ENCODE measurements at places on chromosomes 4 and X. TPM values are rescaled to one million over a fixed set of nuclear protein-coding genes. Genes with fewer than 3 reads are reported as not detected.

Gene NOX1
- not detected for total RNA-seq

DNA sequence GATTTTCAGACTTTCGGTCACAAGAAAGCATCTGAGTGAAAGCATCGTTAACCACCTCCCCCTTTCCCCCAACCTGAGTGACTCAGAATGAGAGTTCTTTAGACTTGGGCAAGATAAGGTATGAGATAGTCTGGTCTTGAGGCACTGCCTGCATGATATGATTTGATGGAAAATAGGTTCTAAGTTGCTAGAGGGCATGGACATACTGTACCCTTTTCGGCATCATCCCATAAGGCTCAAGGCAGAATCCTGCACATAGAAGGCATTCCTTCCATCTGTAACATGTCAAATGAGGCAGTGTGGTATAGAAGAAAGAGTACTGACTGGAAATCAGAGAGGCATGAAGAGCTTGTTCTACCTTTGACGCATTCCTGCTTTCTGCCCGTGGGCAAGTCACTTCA lies 16.8 kb upstream of the AMOT start:
- no peak for DNase-seq

- no peak for DNase-seq
These were observed 56.4 kb upstream of the SPANXN1 start for GRCh38 chrX:145190801-145191389.

DNA sequence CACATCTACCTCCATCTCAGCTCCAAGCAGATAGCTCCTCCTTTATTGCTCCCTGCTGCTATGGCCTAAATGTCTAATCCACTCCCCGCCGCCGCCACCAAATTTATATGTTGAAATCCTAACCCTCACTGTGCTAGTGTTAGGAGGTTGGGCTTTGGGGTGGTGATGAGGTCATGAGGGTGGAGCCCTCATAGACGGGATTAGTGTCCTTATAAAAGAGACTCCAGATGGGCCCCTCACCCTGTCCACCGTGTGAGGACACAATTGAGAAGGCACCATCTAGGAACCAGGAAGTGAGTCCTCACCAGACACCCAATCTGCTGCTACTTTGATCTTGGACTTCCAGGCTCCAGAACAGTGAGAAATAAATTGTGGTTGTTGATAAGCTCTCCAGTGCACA lies 13.6 kb upstream of the TBC1D14 start:
- no peak for DNase-seq

Gene MAOA
- total RNA-seq: 0.27 TPM

GRCh38 chr4:55338486-55338885 lies 7.6 kb upstream of the SRD5A3 start:
- no peak for DNase-seq

DNA sequence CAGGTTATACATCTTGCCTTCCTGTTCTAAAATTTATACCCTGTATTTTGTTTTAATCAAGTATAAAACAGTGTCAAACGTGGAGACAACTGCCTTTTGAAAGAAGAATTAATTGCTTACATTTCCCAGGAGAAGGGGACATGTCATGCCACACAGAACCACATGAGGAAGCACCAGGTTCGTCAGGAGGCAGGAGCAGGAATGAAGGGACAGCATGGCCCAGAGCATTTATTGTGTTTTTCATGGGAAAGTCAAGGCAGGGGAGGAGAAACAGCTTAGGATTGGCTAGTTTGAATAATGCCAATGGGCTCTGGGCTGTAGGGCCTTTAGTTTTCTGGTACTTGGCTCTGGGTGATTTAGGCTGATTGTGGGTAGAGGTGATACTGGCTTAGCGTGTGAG lies 203.7 kb downstream of the CFAP299 start:
- no peak for DNase-seq

Gene ADH5
- 94.3 TPM for total RNA-seq

- DNase-seq: no peak
These were observed 114.8 kb downstream of the AMELX start for GRCh38 chrX:11408109-11408405.

DNA sequence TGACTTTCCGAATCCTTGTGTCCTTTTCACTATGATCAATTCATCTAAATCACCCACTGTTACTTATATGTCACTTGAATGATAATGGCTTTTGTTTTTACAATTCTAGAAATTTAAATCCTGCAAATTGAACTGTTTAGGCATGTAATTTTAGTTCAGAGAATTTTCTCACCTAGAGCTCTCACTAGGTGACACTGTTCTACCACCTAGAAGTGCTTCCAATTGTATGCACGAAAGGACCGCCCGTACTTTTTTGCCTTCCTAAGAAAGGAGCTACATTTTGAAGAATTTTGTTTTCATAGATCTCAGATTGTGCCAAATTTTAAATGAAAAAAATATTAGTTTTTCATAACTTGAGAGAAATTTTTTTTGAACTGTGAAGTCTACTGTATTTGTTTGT lies 481.6 kb upstream of the FSTL5 start:
- no peak for DNase-seq

GRCh38 chr4:26081795-26082498 lies 167.9 kb downstream of the SMIM20 start:
- DNase-seq: peak; percentile 23

DNA sequence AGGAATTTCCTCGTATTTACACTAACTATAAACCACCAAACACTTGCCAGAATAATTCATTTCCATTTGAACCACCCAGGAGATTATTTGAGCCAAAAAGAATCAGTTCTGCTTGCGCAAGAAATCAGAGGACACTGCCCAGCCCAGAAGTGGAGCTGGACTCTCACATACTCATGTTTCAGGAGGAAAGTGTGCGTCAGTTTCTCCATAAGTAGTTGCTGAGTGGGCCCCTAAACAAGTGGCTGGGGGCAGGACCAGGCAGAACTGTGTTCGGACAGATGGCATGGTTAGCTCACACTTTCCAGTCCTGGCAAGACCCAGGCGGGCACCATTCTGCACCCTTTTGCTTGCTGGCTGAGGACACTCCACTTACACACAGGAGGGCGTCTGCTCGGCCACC lies 38.8 kb downstream of the BTC start:
- DNase-seq: no peak

GRCh38 chr4:161856711-161857326 lies 307.0 kb downstream of the FSTL5 start:
- DNase-seq: no peak

Gene TRAM1L1
- not detected for total RNA-seq

Gene CFAP299
- total RNA-seq: not detected

Gene TAF1
- total RNA-seq: 24.0 TPM

- DNase-seq: no peak
These were observed 7.5 kb downstream of the SH3KBP1 start for GRCh38 chrX:19879735-19880378.

Gene SYTL4
- total RNA-seq: not detected

GRCh38 chr4:152165846-152166245 lies 370.0 kb downstream of the FBXW7 start:
- DNase-seq: no peak

- no peak for DNase-seq
These were observed 120.2 kb upstream of the BANK1 start for GRCh38 chr4:101670370-101670769.

Gene BEND2
- not detected for total RNA-seq

DNA sequence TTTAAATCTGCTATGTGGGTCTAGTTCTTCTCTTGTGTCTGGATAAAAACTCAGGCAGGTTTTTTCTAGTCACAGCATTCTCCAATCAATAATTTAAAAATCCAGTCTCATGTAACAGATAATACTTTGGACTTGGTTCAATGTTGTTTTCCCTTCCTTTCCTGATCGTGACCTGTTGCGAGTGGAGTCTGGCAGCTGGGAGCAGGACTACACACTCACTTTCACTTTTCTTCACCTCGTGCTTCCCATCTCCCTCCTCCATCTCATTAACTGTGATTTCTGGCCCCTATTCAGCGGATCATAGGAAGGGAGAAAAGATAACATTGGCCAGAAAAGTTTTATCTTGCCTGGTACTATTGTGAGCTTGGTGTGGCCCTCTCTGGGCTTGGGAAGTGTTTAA lies 96.6 kb upstream of the GATB start:
- DNase-seq: no peak

DNA sequence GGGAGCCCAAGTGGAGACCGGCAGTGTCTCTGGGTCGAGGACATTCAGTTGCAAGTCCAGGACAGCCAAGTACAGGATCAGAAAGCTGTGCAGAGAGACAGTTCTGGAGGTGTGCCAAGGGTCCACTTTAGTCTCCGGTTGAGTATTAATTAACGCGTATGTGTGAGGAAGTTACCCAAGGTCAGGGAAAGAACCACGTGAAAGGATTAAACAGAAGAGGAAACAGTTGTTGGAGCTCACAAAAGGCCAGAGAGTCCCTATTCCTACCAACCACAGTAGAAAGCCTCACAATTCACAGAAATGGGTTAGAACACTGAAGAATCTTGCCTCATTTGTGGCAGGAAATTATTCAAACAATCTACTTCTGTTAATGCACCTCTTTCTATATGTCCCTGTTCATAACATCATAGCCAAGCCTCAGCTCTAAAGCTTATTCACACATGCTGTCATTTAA lies 17.9 kb upstream of the NSUN7 start:
- peak; percentile 35 for DNase-seq

Gene POU3F4
- total RNA-seq: not detected

GRCh38 chr4:85423431-85423830 lies 51.5 kb upstream of the ARHGAP24 start:
- DNase-seq: no peak

DNA sequence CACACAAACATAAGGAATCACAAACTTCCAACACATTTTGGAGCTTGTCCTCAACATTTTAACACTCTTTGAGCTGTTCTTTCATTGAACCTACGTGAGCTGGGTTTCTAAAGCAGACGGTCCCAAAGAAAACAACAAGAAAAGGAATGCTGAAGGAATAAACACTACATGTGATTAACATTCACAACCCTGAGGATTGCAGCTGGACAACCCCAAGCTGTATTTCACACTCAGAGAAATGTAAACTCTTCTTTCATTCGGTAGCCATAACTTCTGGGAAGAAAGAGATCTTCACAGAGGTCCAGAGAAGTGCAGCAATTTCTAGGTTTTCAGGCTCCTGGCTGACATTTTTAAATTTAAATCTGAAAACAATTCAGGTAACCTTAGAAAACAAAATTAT lies 130.2 kb downstream of the CFAP299 start:
- no peak for DNase-seq

- DNase-seq: peak; percentile 70
These were observed at the start of gene MID2 for GRCh38 chrX:107825698-107826237. TSS of gene MID2 (plus strand) at chrX:107825866. CDS start at chrX:107826427, 561 bp downstream.

Gene LUZP4
- total RNA-seq: not detected

Gene P2RY8
- 9.8 TPM for total RNA-seq

Gene UGT2A1
- not detected for total RNA-seq

- DNase-seq: no peak
These were observed 781.6 kb downstream of the TRAM1L1 start for GRCh38 chr4:116303736-116304188.

Gene FBXL5
- 30.8 TPM for total RNA-seq

DNA sequence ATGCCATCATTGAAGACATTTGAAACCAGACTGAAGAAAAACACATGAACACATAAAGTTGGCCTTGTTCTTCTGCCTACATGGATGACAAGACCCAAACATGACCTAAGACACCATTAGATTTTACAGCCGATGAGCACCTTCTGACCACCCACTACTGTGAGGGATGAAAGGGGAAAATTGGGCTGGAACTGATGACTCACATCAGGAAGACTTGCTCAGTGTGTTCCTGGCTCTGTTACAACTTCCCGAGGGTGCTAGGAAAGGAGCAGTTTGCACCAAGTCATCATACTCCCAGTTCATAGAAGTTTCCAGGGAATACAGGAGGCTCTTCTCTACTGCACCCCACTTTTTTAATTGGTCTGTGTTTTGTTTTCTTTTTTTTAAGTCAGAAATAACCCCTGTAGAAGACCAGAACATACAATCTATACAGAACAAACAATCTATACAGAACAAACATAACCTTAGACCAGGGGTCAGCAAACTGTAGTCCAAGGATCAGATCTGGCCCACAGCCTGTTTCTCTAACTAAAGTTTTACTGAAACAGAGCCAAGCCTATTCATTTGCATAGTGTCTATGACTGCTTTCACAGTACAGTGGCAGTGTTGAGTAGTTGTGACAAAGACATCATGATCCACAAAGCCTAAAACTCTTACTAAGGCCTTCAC lies 25.3 kb downstream of the BTC start:
- no peak for DNase-seq

Gene CTAG1A
- not detected for total RNA-seq

DNA sequence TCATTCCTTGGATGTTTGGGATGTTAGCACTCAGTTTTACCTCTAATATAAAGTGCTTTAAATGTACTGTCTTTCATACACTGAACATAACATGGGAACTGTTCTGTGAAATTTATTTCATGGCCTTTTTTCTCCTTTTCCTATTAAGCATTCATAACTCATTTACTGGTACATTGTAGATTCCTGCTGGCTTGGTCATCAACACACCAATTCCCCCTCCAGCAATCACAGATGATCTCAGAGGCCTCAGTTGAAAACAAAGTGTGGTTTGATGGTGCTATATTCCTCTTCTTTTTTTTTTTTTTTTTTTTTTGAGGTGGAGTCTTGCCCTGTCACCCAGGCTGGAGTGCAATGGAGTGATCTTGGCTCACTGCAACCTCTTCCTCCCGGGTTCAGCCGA lies 61.9 kb upstream of the FAM47B start:
- DNase-seq: no peak

Gene SPANXD
- total RNA-seq: not detected

Gene FAM184B
- total RNA-seq: not detected

GRCh38 chrX:47523297-47523696 lies 37.7 kb upstream of the ARAF start:
- peak; percentile 82 for DNase-seq

- DNase-seq: no peak
These were observed 547.5 kb downstream of the NLGN4X start for GRCh38 chrX:5681159-5681558.

DNA sequence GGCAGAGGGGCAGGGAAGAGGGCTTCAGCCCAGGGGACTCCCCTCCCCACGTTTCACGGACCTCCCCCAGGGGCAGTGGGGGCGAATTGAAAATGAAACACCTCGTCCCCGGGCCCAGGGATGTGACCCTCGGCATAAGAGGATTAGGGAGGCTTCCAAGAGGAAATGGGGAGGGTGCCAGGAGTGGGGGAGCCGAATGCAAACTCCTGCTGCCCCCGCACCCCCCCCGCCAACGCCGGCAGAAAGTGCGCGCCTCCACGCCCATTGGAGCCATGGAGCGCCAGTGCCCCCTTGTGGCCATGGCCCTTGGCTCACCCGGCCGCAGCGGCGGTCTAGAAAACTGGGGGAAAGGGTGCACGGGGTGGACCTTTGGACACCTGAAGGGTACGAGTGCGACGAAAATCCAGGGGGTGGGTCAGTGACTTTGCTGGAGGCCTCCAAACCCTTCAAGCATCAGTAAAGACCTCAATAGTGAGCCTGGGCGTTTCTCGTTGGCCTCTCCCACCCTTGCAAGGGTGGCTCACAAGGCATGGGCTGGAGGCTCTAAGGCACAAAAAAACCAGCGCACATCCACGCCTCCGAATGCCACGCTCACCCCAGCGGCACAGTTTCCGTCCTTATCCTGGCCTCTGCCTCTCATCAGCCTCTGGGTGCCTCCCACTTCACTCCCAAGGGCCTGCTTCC lies 120.8 kb upstream of the PJA1 start:
- peak; percentile 60 for DNase-seq

- no peak for DNase-seq
These were observed 34.9 kb upstream of the ANXA10 start for GRCh38 chr4:168057412-168057811.

- DNase-seq: no peak
These were observed 7.4 kb downstream of the FGF2 start for GRCh38 chr4:122833999-122834398.

Gene CRMP1
- not detected for total RNA-seq
